ENCODE measurements at places on chromosomes 3 and 15.
A peak's percentile ranks its signal among the peaks of the same experiment; 100 is the strongest.

DNA sequence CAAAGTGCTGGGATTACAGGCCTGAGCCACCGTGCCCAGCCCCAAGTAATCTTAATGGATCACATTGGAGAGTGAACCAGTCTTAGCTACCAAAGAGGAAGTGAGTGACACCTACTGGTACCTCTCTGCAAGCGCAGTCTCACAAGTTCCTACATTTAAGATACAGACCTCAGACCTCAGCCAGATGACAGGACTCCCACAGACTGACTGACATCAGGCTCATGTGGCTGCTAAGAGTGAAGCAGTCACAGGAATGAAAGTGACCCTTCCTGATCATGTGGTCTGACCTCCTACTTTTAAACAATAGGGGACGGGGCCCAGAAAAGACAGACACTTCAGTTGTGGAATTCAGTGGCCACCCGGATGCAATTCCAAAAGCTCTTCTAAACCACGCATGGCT, 36.3 kb upstream of the GNB5 start:
- no peak overlapping the region for H3K27ac ChIP-seq
- H3K27me3 ChIP-seq, result no peaks in the 10 kb centered on the region
- H3K36me3 ChIP-seq, result peaks cover 11% of the 10 kb centered on the region
- peak; percentile 87 for DNase-seq

DNA sequence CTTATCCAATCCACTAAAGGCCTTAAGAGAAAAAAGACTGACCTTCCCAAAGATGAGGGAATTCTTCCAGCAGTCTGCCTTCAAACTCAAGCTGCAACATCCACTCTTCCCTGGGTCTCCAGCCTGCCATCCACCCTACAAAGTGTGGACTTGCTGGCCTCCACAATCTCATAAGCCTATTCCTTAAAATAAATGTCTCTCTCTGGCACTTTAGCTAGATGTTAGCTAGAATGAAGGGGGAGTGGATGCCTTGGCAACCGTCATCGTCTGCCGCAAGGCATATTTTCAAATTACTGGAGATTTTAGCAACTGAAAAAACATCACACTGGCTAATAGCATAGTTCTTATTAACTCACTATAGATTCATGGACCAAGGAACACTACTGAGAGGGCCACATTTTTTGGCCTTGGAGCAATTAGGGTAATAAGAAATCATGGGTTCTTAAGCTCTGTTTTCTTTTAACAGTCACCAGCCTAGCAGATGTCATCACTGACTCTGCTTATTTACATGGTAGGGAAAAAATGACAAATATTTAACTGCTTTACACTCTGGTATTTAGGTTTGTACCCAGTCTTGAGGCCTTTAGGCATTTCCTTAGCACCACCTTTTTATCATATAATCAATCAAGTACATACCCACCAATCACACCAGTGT, 245.3 kb downstream of the MYRIP start:
- no peaks in the 10 kb centered on the region for H3K27me3 ChIP-seq
- DNase-seq, result no peak
- H3K4me3 ChIP-seq, result no peak overlapping the region
- H3K27ac ChIP-seq, result no peak overlapping the region

DNA sequence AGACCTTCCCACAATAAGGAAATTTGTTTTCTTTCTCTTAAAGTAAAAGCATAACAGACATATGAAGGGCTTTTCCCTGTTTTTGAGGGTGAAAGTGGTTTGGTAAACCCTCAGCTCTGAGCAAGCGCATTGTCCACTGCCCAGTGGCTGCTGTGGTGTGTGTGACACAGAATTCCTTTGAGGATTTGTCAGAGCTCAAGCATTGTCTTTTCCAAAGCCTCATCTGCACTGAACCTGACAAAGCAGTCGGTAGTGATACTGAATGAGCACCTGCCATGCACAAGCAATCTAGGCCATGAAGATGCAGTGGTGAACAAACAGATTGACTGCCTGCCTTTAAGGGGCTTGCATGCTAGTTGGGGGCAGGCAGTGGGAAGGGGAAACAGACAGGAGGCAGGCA, 128.3 kb downstream of the PLCL2 start:
- H3K36me3 ChIP-seq, result peaks cover 45% of the 10 kb centered on the region
- no peaks in the 10 kb centered on the region for H3K4me1 ChIP-seq
- DNase-seq, result no peak
- no peak overlapping the region for H3K4me3 ChIP-seq

DNA sequence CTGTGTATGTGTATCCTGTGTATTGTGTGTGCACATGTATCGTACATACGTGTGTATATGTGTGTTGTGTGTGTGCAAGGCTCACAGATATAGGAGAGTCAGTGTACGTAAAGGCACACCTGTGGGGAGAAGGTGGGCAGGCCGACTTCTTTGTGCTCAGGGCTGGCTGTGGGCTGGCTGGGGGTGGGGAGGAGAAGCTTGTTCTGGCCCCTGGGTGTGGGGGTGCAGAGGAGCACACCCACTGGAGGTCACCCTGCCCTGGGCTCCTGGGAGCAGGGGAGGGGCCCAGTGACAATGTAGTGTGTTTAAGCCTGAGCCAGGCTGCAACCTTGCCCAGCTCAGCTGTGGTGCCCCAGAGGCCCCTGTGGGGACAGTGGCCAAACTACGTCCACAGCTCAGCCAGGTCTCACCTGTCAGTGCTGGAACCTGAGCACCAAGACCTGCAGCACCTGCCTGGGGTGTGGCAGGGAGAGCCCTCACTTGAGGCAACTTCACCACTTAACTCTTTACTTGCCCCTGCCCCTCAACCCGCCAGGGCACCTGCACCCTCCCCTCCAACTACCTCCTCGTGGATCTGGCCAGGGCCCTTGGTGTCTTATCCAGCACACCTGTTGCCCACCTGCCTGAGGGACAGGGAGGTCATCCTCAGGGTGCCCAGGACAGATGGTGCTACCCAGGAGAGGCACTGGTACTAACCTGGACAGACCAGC, 2.6 kb upstream of the HHATL start:
- H3K4me1 ChIP-seq, result no peaks in the 10 kb centered on the region
- H3K36me3 ChIP-seq, result no peaks in the 10 kb centered on the region

DNA sequence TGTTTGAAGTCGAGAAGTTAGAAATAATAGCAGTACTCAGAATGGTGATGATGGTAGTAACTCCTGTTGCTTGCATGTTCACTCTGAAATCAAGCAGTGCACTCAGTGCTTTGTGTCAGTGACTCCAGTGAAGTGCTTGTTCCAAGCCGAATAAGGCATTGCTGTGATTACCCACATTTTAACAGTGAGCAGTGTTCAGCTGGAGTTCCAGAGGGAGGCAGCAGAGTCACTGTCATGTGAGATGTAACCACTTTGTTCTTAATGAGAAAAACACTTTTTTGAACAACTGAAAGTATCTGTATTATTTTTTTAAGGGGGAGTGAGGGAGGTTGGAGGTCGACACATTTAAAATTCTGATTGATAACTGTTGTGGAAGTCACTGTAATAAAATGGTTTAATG, 3.7 kb downstream of the MDFIC2 start:
- no peak overlapping the region for H3K4me3 ChIP-seq
- no peaks in the 10 kb centered on the region for H3K27me3 ChIP-seq
- no peak for DNase-seq
- H3K4me1 ChIP-seq, result no peaks in the 10 kb centered on the region
- H3K27ac ChIP-seq, result no peak overlapping the region

GRCh38 chr15:33730815-33731214, 237.5 kb upstream of the CHRM5 start:
- DNase-seq, result no peak
- no peaks in the 10 kb centered on the region for H3K4me1 ChIP-seq
- H3K36me3 ChIP-seq, result no peaks in the 10 kb centered on the region
- H3K27me3 ChIP-seq, result no peaks in the 10 kb centered on the region
- H3K4me3 ChIP-seq, result no peak overlapping the region

- no peaks in the 10 kb centered on the region for H3K36me3 ChIP-seq
- H3K4me3 ChIP-seq, result no peak overlapping the region
- no peaks in the 10 kb centered on the region for H3K4me1 ChIP-seq
- no peak for DNase-seq
- no peak overlapping the region for H3K27ac ChIP-seq
Observed at GRCh38 chr15:63384906-63385305, 3.3 kb upstream of the CA12 start.

DNA sequence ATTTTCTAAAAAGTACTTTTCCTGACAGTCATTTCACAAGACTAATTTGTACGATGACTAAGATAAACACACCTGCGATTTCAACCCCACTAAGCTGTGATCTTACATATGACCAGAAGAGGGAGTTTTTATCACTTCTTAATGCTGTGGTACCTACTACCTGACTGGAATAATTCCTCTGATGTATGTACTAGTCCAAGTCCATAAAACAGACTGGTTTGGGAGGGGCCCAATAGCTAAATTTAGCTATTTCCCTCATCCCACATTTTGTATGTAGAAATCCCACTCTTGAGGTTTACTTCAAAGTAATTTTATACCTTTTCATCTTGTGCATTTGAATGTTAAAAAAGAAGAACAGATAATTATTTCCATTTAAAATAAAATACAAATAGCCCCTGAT, 49.7 kb upstream of the SCAANT1 start:
- no peaks in the 10 kb centered on the region for H3K27me3 ChIP-seq
- DNase-seq, result peak; percentile 79

DNA sequence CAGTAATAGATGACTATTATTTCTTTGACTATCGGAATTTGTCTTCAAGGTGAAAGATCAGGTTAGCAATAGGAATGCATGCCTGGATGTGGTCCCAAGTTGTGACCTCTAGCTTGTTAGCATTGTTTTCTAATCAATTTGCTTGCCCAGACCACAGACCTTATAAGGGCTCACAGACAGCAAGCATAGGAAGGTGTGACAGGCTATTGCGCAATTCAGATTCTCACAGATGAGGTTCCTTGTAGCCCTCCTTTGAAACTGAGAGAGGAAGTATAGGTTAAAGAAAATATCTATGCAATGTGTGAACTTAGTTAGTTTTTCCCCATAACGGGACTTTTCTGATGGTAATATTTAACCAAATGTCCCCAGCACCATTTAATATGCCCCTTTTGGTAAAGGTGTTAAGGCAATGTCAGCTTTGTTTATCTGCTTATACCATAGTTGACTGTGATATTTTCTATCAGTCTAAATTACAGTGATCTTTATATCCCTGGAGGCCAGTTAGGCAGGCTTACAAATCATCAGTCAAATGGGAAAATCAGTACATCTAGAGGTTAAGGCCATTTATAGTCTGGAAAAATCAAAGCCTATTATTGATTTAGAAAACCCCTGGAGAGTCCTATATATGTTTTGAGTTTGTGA, 168.1 kb upstream of the MBNL1 start:
- peak; percentile 58 for DNase-seq
- peaks cover 2% of the 10 kb centered on the region for H3K4me1 ChIP-seq
- no peaks in the 10 kb centered on the region for H3K27me3 ChIP-seq

DNA sequence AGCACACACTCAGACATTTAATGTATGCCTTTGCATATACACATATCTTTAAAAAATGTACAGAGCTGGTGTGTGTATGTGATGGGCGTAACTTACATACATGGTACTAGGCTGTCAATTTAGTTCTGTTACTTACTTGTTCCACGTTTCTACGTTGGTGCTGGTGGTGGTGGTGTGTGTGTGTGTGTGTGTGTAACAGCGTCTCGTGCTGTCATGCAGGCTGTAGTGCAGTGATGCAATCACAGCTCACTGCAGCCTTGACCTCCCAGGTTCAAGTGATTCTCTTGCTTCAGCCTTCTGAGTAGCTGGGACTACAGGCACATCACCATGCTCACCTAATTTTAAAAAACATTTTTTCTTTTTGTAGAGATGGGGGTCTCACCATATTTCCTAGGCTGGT, 64.2 kb downstream of the ISG20 start:
- H3K4me1 ChIP-seq, result no peaks in the 10 kb centered on the region
- no peaks in the 10 kb centered on the region for H3K36me3 ChIP-seq
- no peak overlapping the region for H3K27ac ChIP-seq
- no peak overlapping the region for H3K4me3 ChIP-seq
- no peak for DNase-seq

DNA sequence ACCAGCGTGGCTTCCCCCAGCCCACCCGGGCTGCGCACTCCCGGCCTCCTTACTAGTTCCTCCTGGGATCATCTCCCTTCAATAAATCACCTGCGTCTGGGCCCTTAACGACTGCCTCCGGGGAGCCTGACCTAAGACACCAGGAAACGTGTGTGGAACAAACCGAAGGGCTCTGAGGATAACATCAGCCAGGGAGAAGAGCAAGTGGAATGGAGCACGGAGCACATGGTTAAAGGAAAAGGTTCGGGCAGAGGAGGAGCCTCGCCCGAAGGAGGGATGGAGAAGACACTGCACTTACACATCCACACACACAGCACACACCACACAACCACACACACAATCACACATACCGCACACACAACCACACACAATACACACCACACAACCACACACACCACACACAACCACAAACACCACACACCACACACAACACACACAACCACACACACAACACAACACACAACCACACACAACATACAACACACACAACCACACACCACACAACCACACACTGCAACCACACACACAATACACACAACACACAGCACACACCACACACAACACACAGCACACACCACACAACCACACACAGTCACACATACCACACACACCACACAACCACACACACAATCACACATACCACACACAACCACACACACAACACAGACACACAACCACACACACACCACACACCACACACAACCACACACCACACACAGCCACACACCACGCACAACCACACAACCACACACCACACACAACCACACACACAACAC, 24.7 kb downstream of the CPN2 start:
- DNase-seq, result peak; percentile 95
- H3K27ac ChIP-seq, result no peak overlapping the region

- no peak overlapping the region for H3K27ac ChIP-seq
- H3K27me3 ChIP-seq, result no peaks in the 10 kb centered on the region
- peak; percentile 52 for DNase-seq
- no peak overlapping the region for H3K4me3 ChIP-seq
- H3K36me3 ChIP-seq, result no peaks in the 10 kb centered on the region
Observed at GRCh38 chr15:56086566-56086965, 93.2 kb upstream of the NEDD4 start.

DNA sequence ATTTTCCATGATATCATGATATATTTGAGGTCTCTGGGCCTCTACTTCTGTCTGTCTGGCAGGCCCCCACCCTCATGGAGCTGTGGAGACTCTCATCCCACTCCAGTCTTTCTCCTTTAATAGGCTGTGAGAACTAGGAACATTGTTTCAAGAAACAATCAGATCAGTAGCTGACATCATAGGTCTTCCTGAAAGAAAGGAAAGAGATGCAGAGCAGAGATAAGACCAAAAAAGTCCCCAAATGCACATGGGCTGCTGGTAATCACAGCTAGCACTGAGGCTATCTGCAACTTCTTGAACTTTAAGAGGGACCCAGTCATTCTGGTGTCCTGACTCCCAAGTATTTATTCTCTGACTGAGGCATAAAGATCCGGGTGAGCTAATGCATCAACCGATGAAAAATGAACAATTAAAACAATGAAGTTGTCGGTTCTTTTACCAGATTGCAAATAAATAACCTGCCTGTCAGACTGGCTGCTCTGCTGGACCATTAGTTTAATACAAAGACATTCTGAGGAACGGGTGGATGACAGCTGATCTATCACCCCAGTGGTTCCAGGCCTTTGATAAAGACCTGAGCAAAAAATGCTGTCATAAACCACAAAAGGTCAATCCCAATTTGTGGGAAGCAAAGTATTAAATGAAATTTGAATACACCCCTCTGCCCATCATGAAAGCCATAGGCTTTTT, 780.8 kb upstream of the GOLIM4 start:
- H3K27me3 ChIP-seq, result no peaks in the 10 kb centered on the region
- no peak overlapping the region for H3K27ac ChIP-seq
- no peaks in the 10 kb centered on the region for H3K36me3 ChIP-seq
